ENCODE measurements at places on chromosomes 11 and 22.

- peak; percentile 62 for DNase-seq
Measured at GRCh38 chr11:122751292-122752070, 86.8 kb upstream of the CRTAM start.

DNA sequence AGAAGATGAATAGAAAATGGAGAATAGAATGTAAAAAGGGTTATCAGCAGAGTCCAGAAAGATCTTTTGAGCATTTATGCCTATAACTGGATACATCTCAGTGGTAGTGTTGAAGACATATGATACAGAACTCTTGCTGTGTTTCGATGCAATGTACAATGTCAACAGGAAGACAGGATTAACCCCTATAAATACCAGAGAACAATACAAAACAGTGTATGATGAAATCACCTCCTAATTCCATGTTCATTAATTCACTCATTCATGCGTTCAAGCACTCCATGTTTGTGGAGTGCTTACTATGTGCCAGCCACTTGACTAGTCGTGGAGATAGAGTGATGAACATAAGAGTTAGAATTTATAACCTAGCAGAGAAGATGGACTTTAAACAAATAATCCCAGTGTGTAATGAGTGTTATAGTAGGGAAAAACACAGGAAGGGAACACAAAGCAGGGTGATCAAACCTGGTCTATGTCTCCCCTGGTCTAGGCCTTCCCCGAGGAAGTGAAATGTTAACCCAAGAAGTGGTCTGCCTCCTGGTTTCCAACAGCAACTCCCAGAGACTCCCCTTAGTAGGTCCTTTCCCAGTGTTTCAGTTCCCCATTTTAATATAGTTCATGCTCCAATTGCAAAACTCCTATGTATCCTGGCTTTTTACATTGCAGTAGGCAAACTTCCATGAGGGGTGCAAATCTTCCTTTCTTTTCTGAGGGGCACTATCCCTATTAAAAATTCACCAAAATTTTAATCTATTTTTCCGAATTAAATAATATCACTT, 9.1 kb upstream of the SESN3 start:
- DNase-seq, result no peak

DNA sequence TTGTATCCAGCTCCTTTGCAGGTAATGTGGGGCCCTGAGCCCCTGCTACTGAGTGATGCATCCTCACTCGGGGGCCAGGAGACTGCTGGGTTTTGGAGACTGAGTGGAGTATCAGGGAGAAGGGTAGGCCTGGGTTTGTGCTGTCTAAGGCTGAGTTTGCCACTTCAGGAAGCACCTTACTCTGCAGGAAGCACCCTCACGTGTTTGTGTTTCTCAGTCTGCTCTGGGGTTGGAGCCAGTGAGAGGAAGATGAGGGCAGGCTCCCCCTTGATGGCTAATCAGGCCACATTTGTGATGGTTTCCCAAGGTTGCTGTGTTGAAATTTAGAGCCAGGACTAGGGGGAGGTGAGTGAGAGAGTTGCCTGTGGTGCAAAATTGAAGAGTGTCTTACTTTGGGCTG, 13.7 kb upstream of the THY1 start:
- no peak for DNase-seq

DNA sequence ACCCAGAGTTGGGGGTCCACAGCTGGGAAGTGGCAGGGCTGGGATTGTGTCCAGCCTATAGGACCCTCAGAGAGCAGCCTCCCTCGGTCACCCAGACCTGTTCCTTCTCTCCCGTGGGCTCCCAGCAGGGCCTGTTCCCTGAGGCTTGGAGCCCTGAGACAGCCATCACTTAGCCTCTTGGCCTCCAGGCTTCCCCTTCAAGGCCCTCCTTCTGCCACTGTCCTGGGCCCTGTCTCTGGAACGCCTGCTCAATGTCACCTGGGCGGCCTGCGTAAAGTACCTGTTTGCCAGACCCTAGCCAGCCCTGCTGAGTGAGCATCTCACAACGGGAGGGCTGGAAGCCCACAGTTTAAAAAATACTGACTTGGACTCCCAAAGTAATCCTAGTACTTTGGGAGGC, 6.5 kb downstream of the MGAT3 start:
- DNase-seq, result no peak

GRCh38 chr22:29726106-29726505, 6.3 kb downstream of the CABP7 start:
- DNase-seq, result no peak
